Fibroblast of mammary gland (primary cell): ENCODE measurements at places on chromosomes 3 and 15.
A peak's percentile ranks its signal among the peaks of the same experiment; 100 is the strongest.

DNA sequence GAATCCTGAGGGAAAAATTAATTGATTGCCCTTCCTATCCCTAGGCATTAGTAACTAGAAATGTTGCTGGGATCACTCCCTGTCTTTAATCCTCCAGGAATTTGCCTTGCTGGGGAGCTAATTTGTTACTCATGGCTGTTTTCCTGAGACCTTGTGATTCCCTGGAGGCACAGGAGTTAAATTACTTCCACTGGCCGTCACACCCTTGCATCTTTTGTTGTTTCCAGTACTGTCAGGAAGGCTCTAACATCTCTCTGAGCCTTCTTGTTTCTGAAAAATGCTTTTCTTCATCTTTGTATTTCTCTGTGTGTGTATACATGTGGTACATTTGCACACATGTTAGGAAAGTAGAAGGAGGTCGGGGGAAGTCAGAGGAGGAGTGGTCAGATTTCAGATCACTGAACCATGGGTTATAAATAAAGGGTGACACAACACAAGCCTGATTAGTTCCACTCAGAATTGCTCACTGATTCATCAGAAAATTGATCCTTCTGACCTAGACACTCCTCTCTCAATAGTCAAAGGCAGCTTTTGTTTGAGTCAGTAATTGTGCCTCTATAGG, 23.5 kb upstream of the LRRFIP2 start:
- peak; percentile 88 for DNase-seq

GRCh38 chr3:39272191-39272590, 7.6 kb downstream of the CX3CR1 start:
- DNase-seq: no peak

GRCh38 chr3:192597506-192597905, 129.8 kb downstream of the FGF12 start:
- no peak for DNase-seq

DNA sequence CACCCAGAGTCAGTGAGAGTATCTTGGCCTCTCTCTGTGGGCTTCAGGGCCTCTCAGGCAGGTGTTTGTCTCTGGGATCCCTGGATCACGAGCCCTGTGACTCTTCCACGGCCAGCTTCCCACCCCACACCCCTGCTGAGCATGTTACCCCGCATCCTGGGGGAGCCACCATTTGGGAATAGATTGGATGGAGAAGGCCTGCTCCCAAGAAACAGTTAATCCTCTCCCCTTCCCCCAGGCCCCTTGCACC, 15.5 kb upstream of the SRP14 start:
- DNase-seq: no peak

GRCh38 chr3:97901313-97902248, 70.7 kb downstream of the RIOX2 start:
- peak; percentile 10 for DNase-seq

GRCh38 chr3:27503526-27503925, 19.3 kb upstream of the SLC4A7 start:
- DNase-seq: peak; percentile 91

DNA sequence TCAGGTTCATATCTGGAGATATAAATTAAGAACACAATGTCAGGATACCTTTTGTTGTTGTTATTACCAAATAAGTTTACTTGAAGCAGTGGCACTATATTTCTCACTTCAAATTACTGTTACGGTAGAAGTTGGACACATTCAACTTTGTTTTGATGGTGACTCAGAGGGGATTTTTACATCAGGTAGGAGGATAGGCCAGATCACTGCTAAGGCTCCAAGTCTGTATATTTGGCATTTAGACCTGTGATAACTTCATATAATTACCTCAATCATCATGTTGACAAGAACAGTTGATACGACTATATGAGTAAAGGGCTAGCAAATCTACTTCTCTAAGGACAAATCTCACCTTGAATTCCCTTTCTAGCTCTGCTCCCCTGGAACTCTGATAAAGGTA, 15.6 kb downstream of the LZTFL1 start:
- DNase-seq: no peak

DNA sequence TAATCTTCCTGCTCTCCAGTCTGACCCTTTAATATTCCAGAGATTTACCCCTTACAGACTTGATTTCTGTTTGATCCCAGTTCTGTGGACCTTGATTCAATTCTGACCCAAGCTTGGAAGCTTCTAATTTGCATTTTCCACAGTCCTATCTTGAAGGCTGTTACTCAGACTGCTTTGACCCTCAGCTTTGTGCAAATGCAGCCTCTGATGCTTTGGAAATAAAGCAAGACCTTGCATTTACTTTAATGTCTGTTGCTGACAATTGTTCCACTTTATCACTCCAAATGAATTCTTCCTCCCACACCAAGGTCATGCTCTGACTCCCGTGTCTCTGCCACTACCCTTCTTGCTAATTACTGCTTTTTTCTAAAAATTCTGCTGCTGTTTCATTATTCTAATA, 886.0 kb downstream of the TUSC7 start:
- DNase-seq: no peak

DNA sequence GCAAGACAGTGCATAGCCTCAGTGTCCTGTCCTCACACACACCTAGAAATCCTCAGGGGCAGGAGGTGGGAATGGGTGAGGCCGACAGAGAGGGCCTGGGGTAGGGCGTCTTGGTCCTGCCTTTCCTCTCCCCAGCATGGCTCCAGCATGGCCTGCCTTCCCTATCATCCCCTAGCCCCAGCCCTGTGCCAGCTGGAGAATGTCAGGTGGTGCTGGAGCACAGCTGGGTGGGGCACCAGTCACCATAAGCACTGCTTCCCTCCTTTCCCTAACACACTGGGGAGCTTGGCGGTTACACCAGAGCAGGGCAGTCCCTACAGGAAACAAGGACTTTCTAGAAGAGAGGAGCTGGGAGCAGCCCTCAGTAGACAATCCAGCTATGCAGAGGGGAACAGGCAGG, 236.8 kb downstream of the KLF13 start:
- no peak for DNase-seq

DNA sequence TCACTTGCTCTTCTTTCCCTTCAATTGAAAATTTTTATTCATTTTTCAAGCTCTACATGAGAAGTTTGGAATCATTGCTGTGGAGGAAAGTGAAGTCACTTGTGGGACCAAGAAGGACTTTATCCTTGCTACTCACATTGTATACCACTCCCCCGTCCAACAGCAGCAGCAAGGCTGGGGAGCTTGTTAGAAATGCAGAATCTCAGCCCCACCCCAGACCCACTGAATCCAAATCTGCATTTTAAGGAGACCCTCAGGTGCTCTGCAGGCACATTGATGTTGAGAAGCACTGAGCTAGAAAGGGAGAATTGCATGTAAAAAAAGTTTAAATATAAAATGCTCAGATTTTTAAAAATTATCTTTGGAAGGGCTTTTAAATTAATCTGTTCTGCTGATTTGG, 202.3 kb upstream of the MRPL3 start:
- no peak for DNase-seq

DNA sequence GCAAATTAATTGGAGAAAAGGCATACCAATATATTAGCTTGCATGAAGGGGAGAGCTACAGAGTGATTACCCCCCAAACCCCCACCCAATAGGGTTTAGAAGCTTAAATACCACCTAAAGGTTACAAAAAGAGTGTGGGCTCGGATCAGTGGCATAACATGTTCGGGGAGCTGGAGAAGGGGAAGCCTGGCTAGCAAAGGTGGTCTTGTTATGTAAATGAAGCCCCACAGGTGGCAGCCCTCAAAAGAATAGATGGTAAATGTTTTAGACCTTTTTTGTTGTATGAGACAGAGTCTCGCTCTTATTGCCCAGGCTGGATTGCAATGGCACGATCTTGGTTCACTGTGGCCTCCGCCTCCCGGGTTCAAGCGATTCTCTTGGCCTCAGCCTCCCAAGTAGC, 10.9 kb upstream of the PXK start:
- no peak for DNase-seq

GRCh38 chr3:160049988-160050387, 61.4 kb downstream of the IL12A start:
- no peak for DNase-seq

DNA sequence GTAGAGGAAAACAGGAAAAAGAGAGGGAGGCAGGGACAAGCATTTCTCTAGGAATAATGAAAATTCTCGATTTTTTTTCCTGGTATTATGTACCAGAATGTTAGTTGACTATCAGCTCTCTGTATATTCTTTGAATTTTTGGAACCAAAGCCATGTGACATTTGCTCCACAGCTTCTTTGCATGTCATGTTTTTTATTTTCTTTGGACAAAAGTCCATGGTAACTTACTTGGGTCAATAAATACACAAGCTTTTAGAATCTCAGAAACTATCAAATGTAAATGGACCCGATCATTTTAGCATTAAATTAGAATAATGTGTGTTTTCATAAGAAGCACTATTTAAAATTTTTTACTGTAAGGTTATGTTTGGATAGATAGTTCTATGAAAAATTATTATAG, 320.5 kb downstream of the ZIC1 start:
- DNase-seq: no peak

- no peak for DNase-seq
These were observed 73.2 kb downstream of the BTLA start for GRCh38 chr3:112425858-112426750.

GRCh38 chr3:49649576-49649975, 24.6 kb upstream of the APEH start:
- DNase-seq: no peak

DNA sequence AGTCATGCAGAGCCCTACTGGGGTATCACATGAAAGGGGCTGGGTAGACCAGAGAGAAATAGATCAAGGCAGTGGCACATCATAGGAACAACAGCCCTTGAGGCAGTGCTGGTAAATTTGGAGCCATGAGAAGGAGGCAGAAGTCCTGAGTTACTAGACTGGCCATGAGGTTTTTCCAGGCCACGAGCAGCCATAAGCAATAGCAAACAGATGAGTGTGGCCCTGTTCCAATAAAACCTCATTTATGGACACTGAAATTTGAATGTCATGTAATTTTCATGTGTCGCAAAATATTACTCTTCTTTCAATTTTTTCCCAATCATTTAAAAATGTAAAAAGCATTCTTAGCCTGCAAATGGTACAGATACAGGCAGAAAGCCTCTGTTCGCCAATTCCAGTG, 28.1 kb upstream of the LRRN1 start:
- no peak for DNase-seq

- no peak for DNase-seq
These were observed 3.3 kb upstream of the XCR1 start for GRCh38 chr3:46030626-46031025.

DNA sequence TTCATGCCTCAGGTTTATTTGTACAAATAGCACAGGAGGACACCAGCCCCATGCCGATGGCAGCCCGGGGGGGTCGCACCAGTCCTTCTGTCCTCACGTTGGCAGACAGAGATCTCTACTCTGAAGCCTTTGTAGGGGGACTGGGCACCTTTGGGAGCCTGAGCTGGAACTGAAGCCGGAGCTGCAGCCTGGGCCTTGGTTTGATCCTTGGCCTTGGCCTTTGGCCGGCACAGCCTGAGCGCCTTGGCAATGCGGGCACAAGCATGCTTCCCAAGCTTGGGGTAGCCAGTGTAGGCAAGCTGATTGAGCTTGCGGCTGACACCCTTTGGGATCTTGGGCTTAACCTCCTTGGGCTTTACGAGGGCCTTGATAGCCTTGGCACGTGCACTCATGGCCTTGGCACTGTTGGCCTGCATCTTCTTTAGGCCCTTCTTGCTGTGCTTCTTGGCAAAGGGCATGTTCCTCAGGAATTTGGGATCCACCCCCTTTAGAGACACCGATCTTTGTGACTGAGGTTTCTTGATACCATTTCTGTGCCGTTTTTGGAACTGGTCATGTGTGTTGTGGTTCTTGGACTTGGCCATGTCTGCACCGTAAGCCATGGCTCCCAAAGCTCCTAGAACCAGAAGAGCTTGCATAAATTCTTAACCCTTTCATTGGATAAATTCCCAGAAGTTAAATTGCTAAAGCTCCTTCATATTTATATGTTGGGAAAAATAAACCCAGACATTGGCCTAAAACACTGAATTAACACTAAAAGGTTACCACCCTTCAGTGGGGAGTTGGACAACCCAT, 33.4 kb upstream of the UACA start:
- no peak for DNase-seq

DNA sequence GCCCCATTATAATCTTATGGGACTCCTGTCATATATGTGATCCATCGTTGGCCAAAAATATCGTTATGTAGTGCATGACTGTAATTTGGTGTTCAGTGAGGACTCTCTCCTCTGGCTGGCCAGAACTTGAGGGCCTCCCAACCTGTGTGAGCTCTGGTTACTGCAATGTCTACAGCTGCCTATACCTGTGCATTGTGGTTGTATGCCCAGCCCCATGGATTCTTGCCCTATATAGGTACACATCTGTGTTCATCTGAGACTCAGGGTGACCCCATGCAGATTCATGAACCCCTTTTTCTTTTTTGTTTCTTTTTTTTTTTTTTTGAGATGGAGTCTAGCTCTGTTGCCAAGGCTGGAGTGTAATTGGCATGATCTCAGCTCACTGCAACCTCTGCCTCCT, 32.6 kb upstream of the KLF13 start:
- no peak for DNase-seq

- no peak for DNase-seq
These were observed 7.1 kb upstream of the SLC6A20 start for GRCh38 chr3:45803252-45803935.

DNA sequence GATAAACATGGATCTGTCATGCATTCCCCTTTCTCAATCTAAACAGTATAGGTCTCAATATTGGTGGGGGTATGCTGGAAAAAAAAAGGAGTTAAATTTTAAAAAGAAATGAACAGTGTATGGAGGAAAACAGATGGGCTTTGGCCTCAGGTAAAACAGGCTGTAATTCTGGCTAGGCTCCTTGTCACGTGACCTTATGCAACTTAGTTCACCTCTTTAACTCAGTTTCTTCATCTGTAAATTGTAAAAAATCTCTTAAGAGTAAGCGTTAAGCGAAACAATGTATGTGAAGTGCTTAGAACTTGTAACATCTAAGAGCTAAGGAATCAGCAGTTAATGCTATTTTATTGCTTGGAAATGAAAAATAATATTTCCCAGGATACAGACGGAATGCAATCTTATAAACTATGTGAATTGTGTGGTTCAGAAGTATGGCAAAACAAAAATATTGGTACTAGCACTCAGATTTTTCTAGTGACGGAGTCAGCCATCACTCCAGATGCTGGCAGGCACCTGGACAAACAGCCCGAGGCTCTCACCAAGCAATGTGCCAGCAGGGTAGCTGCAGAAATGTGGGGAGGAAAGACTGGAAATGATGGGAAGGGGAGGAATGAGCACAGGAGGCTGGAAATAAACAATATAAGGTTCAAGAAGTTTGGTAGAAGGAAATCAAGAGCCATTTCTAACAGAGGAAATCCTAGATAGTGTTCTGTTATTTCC, 172.8 kb downstream of the USP13 start:
- DNase-seq: no peak

DNA sequence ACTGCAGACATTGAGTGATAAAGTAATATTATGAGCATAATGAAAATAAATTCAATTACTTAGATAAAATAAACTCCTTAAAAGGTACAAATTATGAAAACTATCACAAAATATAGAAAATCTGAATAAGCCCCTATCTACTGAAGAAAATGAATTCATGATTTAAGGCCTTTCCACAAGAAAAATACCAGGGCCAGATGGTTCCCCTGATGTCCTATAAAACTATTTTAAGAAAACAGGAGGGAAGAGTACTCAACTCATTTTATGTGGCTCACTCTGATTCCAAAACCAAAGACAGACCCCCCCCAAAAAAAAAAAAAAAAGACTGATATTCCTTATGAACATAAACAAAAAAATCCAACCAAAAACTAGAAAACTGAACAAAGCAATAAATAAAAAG, 59.9 kb downstream of the ADAM10 start:
- DNase-seq: no peak

GRCh38 chr15:34847598-34847997, 52.2 kb upstream of the ACTC1 start:
- no peak for DNase-seq

- DNase-seq: no peak
These were observed 990.4 kb downstream of the GBE1 start for GRCh38 chr3:80771085-80771484.

GRCh38 chr15:32028921-32029320, 1.4 kb upstream of the CHRNA7 start:
- DNase-seq: no peak
